ENCODE measurements at places on chromosomes 11 and 22.

DNA sequence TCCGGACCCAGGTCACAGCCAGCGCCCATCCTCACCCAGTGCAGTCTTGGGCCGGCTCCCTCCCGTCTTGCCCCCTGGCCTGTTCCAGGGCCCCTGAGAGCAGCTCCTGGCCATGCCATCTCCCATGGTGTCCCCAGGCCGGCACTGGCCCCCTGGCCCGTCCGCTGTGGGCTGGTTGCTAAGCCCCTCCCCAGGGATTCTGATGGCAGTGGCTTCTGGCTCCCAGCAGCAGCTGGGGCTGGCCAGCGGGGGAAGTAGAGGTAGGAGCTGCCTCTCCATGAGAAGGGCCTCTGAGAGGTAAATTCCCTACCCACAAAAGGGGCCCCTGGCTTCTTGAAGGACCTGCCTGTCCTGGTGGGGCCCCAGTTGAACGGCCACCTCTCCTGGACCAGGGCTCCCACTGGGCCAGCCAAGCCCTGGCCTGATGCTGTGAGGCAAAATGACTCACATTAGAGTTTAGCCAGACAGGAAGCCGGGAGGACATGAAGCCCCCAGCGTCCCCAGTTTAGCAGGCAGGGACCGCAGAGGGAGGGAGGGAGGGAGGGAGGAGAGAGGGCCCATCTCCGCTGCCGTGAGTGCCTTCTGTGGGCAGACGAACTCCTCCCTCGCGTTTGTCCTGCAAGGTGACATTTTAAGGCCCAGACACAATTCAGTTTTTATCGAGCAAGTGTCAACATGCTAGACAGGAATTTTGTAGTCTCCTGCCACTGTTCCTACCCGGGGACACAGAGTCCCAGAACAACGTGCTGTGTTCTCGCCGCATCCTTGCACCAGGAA, 32.9 kb upstream of the GAL start:
- ATAC-seq: no peak

GRCh38 chr11:85918910-85919794, 64.0 kb downstream of the CCDC83 start:
- no peak for ATAC-seq

- ATAC-seq: no peak
These were observed 407.3 kb downstream of the NXPE2 start for GRCh38 chr11:115085461-115086210.

GRCh38 chr11:102306817-102307726, 10.2 kb upstream of the BIRC3 start:
- ATAC-seq: peak; percentile 42

DNA sequence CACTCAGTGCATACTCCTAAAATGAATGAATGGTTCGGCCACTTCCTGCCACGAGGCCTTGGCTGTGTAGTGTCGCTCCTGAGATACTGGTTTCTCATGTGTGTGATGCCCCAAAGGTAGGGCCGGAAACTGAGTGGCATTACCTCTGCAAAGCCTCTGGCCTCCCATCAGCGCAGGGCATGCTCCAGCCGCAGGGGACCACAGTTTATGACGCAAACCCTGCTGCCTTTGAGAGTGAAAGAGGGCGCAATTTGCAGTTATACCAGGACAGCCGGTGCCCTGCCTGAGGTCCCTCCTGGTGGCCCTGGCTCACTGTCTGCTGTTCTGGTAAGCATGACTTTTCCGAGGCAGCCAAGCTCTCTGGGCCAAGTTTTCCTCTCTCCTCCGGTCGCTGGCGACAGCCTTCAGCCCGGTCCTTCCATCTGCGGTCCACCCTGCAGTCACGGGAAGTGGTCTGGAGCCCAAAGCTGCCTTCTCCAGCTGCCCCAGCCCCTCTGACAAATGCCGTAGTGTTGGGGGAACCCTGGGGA, 2.4 kb upstream of the FGF3 start:
- no peak for ATAC-seq

- no peak for ATAC-seq
These were observed 19.0 kb upstream of the CABP7 start for GRCh38 chr22:29700900-29701154.

DNA sequence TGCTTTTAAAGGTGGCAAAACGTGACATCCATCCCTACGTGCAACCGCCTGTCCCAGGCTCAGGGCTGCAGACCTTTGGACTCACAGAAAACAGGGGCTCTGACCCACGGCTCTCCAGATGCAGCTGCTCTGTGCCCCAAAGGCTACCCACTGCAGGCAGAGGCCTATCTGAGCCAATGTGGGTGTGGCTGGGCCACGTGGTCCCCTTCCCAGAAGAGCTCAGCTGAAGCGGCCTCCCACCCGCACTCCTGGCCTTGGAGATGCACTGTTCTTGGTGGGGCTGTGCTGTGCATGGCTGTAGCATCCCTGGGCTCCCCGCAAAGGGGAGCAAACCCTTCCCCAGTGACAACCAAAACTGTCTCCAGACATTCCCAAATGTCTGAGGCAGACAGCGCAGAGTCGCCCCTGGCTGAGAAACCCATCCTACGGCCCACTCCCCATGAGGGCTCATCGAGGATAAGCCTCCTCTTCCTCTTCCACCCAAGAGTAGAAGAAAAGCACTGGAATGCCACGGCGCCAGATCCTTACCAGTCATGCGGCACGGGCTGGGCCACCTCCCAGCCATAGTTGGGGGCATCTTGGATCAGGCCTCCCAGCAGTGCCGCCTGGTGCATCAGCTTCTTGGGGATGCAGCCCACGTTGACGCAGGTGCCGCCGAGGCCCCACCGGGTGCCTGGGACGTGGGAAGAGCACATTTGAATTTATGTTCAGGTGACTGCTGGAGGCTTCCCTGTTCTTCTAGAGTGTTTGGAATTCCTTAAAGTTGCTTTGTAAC, 23.1 kb upstream of the COMT start:
- no peak for ATAC-seq

DNA sequence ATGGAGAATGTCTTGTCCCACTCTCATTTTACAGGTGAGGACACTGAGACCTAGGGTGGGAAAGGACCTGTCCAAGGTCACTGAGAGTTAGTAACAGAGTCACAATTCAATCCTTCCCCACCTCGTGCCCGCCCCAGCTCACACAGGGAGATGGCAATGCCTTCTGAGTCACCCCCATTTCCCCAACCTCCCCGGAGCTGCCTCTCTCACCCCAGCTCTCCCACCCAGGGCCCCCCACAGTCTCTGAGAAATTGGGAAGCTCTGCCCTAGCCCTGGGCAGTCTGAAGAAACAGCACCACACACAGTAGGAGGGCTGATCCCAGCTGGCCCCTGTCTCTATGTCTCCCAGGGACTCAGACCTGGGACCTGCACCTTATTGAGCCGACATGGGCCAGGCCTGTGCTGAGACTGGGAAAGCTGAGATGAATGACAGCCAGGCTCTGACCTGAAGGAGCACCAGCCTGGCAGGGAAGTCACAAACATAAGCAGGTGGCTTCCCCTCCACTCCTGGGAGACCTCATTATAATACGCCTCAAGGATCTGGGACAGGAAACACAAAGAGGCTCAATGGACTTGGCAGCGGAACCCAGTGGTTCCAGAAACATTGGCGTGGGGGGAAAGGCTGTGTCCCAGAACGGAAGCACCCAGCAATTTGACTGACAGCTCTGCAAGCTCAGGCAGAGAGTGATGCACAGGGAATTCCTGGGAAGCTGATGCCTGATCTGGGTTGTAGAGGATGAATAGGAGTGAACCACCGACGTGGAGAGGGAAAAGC, 51.0 kb downstream of the CD6 start:
- ATAC-seq: peak; percentile 18

DNA sequence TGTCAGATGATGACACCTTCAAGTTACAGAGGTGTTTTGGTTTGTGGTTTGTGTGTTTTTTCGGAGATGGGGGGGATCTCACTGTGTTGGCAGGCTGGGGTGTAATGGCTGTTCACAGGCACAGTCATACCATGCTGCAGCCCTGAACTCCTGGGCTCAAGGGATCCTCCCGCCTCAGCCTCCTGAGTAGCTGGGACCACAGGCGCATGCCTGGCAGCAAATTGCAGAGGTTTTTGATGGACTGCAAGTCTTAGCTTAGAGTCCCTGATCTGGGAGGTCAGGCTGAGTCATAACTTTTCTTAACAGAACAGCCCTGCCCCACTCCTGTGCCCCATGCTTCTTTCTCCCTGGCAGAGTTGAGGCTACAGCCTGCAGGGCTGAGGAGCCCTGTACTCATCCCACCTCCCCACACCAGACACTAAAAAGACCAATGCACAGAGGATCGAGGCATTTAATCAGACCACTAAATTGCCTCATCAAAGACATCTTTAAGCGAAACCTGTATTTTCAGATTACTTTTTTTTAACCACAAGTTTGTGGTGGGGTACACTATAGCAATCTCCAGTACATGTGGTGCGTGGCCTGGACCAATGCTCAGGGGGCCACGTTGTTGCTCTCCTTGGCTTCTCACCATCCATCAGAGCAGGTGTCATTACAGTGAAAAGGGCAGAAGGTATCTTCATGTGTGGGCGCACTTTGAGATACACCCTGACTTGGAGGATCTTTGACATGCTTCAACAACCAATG, 17.1 kb upstream of the ADORA2A start:
- peak; percentile 64 for ATAC-seq

DNA sequence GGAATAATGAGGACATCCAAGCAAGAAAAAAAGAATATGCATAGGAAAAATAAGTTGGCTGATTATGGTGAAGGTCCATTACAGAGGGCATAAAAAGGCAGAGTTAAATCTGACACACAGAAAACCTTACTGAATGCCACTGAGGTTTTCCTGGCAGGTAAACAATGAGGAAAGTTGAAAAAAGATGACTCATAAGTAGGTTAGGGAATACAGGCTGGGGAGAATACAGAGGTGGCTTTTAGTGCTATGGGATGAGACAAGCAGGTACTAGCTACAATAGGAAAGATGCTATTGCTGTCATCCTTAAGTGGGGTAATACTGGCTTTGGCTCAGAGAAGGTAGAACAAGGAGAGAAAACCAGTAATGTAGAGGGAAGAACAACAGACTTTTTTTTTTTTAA, 44.7 kb downstream of the CSTF3 start:
- no peak for ATAC-seq

DNA sequence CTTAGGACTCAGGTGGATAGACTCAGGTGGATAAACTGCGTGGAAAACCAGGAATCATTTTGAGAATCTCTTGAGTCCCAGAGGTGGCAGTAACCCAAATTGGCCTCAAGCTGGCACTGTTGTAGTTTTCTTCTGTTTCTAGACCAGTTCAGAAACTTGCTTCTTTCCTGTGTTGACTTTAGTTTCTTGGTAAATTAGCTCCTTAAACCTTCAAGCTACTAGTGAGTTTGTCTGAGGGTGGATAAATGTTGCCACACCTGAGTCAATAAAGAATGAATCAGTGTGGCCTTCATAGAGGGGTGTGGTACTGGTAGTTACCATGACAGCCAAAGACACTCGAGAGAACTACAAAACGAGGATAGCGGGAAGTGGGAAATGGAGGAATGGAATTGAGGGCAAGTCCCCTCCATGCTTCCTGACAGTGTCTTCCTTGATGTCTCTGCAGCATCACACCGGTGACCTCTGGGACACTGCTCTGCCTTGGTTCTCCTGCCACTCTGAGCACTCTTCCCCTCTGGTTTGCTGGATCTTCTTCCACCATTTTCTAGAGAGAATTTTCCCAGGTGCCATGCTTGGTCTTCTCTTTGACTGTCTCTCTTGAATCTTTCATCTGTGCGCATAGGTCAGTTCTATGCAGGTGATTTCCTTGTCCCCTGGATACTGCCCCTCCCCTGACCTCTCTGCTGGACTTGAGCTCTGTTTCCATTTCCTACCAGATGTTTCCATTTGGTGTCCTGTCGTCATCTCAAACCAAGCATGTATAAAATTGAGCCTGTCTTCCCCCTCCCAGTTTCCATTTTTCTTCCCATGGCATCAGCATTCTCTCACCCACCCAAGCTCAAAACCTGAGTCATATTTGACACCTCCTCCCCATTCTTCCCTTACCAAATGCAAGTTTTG, 7.2 kb downstream of the POLD4 start:
- ATAC-seq: peak; percentile 78

DNA sequence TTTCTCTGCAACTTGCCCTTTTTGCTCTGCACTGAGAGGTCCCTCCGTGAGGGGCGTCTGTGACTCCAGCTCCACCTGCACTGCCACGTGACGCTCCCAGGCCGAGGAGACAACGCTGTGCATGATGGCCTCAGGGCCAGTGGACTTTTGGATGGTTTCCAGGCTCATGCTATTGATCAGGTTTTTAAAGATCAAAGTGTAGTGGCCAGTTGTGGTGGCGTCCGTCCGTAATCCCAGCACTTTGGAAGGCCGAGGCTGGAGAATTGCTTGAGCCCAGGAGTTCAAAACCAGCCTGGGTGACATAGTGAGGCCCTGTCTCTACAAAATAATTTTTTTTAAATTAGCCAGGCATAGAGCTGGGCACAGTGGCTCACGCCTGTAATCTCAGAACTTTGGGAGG, 16.1 kb downstream of the RPL3 start:
- no peak for ATAC-seq

- ATAC-seq: no peak
These were observed 7.6 kb downstream of the PSMC3 start for GRCh38 chr11:47418454-47419259.

DNA sequence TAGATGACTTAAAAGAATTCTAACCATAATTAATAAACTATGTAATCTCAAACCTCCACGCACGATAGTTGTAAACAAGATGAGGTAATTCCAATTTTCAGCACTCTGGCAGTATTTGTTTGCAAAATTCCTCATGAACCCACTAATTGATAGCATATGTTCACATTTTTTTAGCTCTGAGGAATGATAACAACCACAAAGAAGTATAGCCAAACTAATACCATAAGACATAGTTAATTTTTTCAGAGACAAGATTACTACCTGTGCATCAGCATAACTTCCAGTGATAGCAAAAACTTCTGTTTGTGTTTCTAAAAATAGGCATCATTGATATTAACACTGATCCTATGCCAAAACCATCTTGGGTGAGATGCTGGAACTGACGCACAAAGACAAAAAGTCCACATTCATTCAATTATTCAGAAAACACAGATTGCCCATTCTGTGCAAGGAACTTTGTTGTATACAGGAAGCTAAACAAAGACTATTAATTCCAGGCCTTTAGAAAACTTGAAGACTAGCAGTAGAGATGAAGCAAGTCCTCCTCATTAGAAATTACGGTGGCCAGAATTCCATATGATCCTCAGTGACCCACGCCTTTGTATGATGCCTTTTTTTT, 57.7 kb downstream of the PDGFD start:
- no peak for ATAC-seq

- ATAC-seq: no peak
These were observed 4.1 kb downstream of the PANX2 start for GRCh38 chr22:50174382-50175190.

DNA sequence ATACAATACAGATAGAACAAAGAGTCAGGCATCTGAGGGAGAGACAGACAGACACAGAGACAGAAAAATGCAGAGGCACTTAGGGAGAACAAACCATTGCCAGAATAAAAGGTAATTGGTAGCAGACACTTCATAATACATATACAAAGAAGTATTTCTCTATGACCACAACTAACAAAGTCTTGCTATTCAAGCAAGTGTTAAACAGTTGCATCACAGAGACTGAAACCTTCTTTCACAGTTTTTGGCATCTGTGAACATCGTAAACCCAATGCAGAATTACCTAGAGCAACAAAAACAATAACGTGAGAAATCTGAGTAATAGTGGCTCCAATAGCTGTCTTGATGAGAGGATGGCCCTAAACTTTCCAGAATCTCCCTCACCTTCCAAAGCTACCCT, 116.4 kb downstream of the BLID start:
- ATAC-seq: no peak

GRCh38 chr11:130592056-130592455, 143.6 kb downstream of the ADAMTS15 start:
- ATAC-seq: no peak
